Stimulated activated CD4-positive, alpha-beta T cell treated with anti-CD3 and anti-CD28 coated beads, Interleukin-15, amount 100 ng/mL, for 48 hours (primary cell): ENCODE measurements at places on chromosomes 3 and 15.

- no peak for DNase-seq
These were observed 39.9 kb upstream of the TBL1XR1 start for GRCh38 chr3:177237206-177237605.

DNA sequence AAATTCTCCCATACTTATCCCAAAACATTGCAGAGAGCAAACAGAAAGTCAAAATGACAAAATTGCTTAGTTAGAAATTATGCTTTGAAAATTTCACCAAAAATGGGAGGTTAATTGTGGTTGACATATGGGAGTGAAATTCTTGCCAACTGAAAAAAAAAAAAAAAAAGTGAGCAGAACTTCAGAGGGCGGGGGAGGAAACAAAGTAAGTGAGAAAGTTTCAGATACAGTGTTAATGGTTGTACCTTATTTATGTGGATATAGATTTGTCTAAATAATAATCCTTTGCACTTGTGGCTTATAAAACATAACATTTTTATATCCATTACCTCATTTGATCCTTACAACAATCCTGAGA is 91.5 kb upstream of the RAP2B start:
- DNase-seq: no peak

DNA sequence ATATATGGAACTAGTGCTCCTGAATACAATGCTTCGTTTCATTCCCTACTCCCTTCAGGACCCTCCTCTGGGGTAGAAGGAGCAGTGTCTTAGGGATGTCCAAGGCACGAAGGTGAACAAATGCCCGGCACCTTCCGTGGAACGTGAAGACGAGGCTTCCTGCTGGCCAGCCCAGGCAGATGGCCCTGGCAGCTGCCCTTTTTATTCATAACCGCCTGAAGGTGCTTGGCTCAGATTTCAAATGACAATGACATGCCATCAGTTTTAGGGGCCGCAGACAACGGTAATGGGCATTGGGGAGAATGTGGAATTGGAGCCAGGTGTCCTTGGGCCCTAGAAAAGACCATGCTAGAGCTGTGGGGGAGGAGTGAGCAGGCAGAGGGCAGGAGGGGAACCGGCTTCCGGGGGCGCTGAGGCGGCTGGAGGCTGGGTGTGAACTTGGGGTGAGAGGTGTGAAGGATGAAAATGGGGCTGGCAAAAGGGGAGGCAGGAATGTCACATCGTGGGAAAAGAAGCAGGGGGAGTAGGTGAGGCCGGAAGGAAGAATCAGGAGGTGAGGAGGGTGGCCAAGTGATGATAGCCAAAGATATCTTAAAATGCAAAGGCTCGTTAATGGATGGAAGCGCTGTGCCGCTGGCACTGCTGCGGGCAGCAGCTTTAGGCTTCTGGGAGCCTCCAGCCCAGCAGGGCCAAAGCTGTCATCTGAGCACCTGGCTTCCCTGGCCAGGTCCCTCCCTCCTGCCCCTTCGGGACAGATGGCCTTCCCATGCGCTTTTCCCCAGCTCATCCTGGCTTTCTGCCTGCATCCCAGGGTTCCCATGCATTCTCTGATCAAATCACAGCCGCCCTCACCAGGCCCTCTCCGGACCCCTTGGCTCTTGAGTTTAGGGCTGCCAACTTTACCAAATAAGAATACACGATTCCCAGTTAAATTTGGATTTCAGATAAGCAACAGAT is 93.7 kb downstream of the TMEM266 start:
- DNase-seq: no peak

DNA sequence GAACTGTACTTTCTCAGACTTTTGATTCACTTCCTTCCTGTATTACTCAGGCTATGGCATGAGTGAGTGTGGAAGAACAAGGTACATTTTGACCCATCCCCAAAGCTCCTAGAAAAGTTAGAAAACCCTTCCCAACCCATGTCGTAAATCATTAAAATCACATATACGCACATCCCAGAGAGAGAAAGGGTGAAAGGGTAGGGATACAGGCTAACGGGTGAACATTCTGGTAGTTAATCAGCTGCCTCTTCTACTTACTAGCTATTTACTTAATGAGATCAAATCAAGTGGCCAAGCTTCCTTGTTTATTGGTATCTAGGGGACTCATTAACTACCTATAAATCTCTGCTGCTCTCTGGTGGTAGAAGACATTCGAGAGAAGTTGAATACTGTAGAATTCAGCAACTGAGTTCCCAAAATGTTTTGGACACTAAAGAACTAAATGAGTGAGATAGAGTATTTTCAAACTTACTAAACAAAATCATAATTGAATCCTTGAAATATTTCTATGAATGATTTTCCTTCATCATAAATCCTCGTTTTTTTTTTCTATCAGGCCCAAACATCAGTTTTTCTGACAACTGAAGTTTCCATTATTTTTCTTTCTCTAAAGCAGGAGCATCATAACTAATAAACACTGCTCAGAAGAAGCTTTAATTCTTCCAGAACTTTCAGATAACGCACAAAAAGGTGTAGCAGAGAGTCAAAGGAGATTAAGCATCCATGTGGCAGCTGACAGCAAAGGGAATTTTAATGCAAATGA is 124.2 kb downstream of the IMPG2 start:
- DNase-seq: no peak

GRCh38 chr3:185069037-185070030 is 83.5 kb downstream of the C3orf70 start:
- no peak for DNase-seq

- no peak for DNase-seq
These were observed 790 bp downstream of the LAMP3 start for GRCh38 chr3:183161552-183162336.

- DNase-seq: no peak
These were observed 217.7 kb downstream of the ABHD5 start for GRCh38 chr3:43908456-43908855.

- no peak for DNase-seq
These were observed 45.6 kb downstream of the DLEC1 start for GRCh38 chr3:38084334-38085310.

GRCh38 chr3:127395663-127396355 is 108.0 kb upstream of the PRR20G start:
- no peak for DNase-seq

DNA sequence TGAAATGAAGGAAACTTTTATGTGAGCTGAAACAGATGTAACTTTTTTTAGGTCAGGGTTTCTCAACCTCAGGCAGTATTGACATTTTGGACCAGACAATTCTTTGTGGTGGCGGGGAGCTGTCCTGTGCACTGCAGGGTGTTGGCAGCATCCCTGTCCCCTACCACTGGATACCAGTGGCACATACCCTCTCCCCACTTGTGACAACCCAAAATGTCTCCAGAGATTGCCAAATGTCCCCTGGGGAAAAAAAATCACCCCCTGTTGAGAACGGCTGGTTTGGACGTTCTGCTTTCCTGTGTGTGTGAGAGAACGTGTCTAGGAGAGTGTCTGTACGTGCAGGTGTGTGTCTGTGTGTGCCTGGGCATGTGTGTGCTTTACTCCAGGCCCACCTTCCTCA is 30.7 kb upstream of the GRIP2 start:
- DNase-seq: no peak

- no peak for DNase-seq
These were observed 133.1 kb downstream of the IL1RAP start for GRCh38 chr3:190646996-190647395.

DNA sequence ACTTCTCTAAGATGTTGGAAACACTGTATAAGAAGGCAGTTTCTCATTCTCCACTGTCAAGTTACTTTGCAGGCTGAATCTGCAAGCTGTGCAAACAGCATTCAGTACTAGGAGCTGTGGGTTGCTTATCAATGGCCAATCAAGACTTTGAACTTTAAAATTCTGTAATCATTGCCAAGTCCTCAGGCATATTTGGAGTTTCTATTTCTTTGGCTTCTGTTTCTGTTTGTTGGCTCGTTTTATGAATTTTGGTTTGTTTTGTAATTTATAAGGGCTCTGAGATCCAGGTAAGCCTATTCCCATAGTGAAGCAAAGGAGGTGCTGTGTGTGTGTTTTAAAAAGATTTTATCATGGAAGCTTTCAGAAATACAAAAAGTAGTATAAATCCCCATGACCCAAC is 32.1 kb downstream of the TLNRD1 start:
- no peak for DNase-seq

GRCh38 chr15:82045179-82045891 is 483 bp downstream of the MEX3B start:
- DNase-seq: no peak

DNA sequence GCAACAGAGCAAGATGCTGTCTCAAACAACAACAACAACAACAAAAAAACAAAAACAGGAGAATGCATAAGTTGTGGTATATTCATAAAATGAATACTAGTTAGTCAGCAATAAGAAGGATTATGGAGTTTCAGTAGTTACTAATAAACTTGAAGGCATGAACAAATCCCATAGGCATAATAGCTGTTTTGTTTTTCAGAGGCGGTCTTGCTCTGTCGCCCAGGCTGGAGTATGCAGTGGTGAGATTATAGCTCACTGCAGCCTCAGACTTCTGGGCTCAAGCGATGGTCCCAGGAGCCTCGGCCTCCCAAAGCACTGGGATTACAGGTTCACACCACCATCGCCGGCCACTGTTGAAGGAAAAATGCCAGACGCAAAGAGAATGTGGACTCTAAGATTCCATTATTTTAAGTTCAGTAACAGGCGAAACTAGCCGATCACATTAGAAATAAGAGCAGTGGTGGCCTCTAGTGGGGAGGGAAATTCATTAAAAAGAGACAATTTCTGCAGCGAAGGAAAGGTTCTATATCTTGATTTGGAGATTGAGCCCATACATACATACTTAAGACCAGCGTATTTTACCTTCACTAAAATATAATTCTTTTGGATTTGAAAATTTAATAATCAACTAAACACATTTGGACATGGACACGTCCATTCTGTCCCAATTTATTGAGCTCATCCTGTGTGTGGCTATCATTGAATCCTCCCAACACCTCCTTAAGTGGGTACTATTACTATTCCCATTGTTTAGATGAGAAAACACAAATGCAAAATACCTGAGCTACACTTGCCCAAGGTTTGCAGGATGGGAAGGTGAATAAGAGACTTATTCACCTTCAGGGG is 27.4 kb upstream of the HDAC11 start:
- DNase-seq: no peak

GRCh38 chr3:121232309-121233225 is 313.2 kb downstream of the POLQ start:
- DNase-seq: no peak

DNA sequence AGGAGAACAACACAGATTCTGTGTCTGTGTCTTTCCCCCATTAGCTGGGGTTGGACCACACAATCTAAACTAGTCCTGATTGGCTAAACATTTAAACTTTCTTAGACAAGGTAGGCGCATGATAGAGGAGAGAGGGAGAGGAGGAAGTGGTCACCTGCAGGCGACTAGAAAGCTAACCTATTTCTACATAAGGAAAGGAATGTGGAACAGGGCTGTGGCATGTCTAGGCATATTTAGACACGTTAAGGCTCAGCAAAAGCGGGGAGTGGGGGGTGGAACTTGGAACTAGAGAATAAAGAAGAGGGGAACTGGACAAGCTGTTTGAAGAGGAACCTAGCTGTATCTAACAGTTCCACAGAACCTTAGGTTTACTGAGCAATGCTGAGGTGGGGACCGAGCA is 12.8 kb downstream of the LRRC28 start:
- DNase-seq: no peak

DNA sequence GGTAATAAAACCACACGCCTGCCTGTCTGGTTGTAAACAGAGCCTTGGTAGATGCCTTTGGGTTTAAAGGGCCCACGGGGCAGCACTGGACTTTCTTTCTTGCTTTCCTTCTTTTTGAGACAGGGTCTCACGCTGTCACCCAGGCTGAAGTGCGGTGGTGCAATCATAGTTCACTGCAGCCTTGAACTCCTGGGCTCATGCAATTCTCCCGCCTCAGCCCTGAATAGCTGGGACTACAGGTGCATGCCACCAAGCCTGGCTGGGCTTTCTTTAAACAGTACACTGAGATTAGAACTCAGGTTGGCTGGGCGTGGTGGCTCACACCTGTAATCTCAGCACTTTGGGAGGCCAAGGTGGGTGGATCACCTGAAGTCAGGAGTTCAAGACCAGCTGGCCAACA is 42.2 kb downstream of the POC1A start:
- DNase-seq: no peak

GRCh38 chr3:177468331-177468730 is 271.0 kb upstream of the TBL1XR1 start:
- no peak for DNase-seq

GRCh38 chr3:106860182-106860581 is 517.1 kb upstream of the CCDC54 start:
- no peak for DNase-seq

DNA sequence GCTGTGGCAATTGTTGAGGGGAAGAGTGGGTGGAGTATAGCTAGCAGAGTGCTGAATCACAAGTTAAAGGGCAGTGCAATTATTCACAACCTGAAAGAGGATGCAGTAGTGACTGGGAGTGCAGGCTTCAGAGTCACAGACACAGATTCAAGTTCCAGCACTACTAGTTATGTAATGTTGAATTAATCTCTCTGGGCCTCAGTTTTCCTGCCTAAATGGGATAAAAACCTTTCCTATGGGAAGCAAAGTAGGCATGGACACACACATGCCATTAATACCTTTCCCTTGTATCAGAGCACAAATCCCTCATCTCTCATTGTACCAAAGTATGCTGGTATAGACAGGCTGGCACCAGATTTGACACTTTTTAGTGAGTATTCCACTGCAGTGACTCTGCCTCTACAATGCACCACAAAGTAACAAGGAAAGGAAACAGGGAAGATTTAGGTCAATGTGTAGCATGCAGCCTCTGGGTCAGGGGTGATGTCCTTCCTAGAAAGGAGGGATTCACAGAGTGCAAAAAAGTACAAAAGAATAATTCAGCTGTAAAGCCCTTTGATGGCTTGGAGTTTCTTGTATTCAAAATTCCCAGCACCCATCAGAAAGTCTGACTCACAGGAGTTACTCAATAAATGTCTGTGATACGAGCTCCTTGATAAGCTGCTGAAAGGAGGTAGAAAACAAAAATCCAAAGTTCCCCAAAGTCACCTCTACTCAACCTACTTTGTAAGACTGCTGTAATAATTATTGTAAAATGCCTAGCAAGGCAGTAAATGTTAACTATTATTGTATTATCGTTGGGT is 507.5 kb upstream of the TGFBR2 start:
- no peak for DNase-seq

GRCh38 chr3:148938936-148939335 is 52.4 kb upstream of the GYG1 start:
- DNase-seq: no peak

GRCh38 chr3:171459942-171460724 is at the start of gene TNIK:
Gene TNIK, minus strand, starts transcription at chr3:171460405. Its CDS starts 342 bp downstream, at chr3:171460063.
- DNase-seq: peak; percentile 93

DNA sequence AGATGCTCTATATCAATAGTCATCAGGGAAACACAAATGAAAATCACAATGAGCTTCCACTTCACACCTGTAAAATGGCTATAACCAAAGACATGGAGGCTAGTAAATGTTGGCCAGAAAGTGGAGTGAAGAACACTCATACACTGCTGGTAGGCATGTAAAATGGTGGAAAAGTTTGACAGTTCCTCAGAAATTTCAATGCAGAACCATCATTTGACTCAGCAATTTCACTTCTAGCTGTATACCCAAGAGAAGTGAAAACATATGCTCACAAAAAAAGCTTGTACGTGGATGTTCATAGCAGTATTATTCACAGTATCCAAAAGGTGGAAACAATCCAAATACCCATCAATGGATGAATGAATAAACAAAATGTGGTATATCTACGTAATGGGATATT is 19.2 kb upstream of the TOP2B start:
- DNase-seq: no peak
